ENCODE measurements at places on chromosomes 7 and 10. TPM values are rescaled to one million over a fixed set of nuclear protein-coding genes. Genes with fewer than 3 reads are reported as not detected.

Gene UNC5B
- 16.0 TPM for total RNA-seq

DNA sequence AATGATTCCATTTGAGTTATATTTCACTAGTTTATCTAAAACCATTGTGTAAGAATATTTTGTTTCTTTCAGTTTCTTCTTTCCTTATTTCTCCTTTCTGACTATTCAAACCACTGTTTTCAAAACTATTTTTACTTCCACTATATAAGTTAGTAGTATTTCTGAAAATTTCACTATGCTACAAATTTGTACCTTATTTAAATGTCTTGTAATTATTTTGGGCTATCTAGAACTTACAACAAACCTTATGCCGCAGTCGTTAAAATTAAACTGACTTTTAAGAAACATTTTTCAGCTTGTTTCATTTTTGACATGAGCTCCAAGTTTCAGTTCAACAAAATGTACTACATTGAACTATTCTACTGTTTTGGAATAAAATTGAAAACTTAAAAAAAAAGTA is 1.8 kb downstream of the TFEC start:
- DNase-seq: no peak

GRCh38 chr7:47804767-47805545 is 143.3 kb downstream of the PKD1L1 start:
- no peak for DNase-seq

GRCh38 chr10:13771992-13772391 is 185.2 kb downstream of the PRPF18 start:
- DNase-seq: no peak

DNA sequence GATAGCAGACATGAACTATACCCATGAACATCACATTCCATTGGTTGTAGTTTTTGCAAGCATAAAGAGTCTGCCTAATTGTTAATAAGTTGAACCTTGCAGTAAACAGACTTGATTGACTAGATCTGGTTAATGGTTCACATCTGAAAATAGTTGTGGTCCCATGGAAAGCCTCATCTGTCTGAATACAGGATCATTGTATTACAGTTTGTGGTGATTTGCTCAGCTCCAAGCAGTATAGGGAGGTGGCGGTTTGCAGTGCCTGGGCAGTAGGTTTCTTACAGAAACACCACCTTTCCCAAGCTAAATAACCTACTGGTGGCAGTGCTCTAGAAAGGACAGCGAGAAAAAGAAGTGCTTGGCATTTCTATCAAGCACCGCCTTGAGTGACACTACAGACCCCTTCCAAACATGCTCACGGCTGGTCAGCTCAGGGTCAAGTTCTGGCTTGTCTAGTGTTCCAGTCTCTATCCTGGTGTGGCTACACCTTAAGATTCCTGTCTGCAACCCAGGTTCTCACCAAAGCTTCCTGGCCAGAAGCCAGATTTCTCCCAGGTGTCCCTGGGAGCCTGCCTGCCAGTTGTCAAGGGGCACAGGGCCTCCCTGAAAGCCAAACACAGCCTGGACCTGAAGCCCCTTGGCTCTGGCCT is 119.9 kb downstream of the FANK1 start:
- no peak for DNase-seq
